Stimulated activated CD8-positive, alpha-beta memory T cell treated with anti-CD3 and anti-CD28 coated beads, Interleukin-15, amount 100 ng/mL, for 4 hours (primary cell): ENCODE measurements at places on chromosomes 1 and 21.

GRCh38 chr1:192159014-192159413, 752 bp downstream of the RGS18 start:
- no peak for DNase-seq

GRCh38 chr1:20312310-20312709, 21.6 kb downstream of the VWA5B1 start:
- DNase-seq: no peak

DNA sequence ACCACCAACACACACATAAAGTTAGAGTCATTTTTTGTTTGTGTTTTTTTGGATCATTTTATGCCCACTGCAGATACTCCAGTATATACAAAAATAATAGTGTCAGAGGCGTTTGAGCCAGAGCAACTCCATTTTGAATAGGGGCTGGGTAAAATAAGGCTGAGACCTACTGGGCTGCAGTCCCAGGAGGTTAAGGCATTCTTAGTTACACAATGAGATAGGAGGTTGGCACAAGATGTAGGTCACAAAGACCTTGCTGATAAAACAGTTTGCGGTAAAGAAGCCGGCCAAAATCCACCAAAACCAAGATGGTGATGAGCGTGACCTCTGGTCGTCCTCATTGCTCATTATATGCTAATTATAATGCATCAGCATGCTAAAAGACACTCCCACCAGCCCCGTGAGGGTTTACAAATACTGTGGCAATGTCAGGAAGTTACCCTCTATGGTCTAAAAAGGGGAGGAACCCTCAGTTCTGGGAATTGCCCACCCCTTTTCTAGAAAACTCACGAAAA, 40.6 kb downstream of the GJA5 start:
- no peak for DNase-seq

DNA sequence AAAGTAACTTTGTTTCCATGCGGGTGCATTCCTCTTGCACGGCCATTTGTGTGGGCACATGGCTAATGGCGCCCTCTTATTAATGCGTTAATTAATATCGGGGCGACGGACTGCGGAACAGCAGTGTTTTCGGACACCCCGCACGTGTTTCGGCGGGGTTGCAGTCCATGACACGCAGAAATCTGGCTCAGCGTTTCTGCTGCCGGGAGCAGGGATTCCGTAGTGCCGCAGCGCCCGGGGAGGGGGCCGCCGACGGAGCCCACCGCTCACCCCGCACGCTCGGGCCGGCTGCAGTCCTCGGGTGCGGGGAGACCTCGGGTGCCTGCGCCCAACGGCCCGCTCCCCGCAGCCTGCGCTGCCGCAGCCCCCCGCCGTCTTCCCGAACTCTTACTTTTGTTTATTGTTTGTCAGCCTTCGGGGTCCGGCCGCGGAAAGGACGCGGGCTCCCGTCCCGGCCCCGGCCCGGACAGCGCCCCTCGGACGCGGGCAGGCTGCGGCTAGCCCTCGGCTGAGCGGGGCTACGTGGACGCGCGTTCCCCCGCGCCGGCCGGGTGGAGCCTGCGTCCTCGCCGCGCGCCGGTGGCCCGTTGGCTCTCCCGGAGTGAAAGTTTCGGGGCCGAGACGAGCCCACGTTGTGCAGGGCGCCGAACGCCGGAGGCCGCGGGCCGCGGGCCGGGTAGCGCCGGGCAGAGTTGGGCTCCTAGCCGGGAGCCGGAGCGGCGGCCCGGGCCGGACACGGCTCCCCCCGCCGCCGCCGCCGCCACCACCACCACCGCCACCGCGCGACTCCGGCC, 849 bp downstream of the NFIA start:
- DNase-seq: no peak

GRCh38 chr1:10050611-10051010, 17.9 kb downstream of the UBE4B start:
- no peak for DNase-seq

- DNase-seq: no peak
These were observed 1.5 kb upstream of the GJB3 start for GRCh38 chr1:34779526-34779925.

GRCh38 chr1:87513966-87514660, 185.4 kb downstream of the LMO4 start:
- no peak for DNase-seq

DNA sequence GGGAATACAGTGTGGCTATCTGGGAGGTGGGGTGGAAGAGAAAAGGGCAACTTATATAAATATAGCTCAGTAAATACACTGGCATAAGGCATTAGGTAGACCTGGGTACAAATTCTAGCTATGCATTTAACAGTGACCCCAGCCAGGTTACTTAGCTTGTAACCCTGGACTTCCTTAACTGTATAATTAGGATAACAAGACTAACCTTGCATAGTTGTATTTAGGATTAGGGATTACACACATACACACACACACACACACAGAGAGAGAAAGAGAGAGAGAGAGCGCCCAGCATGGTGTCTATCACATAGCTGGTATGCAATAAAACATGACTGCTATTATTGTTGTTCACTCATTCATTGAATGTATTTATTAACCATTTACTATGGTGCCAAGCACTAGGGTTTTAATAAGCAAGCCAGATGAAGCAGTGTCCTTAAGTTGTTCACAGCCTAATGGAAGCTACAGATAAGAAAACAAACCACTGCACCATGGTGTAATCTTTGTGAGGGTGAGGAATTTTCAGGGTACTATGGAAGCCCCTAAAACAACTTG, 251.4 kb downstream of the ZNF648 start:
- DNase-seq: no peak

DNA sequence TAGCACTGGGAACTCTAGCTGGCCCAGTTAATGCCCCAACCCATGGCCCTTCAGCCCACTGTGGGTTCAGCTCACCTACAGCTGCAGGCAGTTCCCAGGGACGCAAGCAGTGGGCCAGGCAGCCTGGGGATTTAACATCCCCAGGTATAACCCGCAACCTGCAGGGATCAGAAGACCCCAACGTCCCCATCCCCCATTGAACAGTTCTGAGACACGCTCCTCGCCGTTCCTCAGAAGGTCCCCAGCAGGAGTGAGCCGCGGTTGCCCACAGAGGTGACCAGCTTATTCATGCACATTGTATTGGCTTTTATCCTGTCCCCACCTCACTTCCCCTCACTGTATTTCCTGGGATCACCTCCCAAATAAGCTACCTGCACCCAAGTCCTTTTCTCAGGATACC, 5.0 kb upstream of the MATN1 start:
- no peak for DNase-seq

- no peak for DNase-seq
These were observed 57.9 kb upstream of the QSOX1 start for GRCh38 chr1:180096584-180097325.

DNA sequence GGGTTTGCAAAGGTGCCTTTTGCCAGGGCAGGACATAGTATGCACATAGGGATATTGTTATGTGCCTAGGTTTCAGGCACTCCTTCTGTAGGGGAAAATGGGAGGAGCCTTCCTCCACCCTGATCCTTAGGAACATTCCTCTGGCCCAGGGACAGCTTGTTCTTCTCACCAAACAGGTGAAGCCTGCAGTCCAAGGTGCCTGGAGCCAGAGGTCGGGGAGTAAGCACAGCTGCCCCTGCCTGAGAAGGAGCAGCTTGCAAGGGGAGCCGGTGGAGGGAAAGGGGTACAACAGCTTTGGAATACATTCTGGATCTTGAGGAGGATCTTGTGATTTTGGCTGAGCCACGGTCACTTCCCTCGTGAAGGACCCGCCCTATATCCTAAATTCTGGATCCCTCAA, 82.4 kb upstream of the CD1D start:
- no peak for DNase-seq

- DNase-seq: no peak
These were observed 1.7 kb downstream of the LIN28A start for GRCh38 chr1:26412180-26412840.

- no peak for DNase-seq
These were observed 1.7 kb upstream of the KIFAP3 start for GRCh38 chr1:170076199-170076598.

- no peak for DNase-seq
These were observed 19.7 kb downstream of the BTG2 start for GRCh38 chr1:203325026-203325417.

DNA sequence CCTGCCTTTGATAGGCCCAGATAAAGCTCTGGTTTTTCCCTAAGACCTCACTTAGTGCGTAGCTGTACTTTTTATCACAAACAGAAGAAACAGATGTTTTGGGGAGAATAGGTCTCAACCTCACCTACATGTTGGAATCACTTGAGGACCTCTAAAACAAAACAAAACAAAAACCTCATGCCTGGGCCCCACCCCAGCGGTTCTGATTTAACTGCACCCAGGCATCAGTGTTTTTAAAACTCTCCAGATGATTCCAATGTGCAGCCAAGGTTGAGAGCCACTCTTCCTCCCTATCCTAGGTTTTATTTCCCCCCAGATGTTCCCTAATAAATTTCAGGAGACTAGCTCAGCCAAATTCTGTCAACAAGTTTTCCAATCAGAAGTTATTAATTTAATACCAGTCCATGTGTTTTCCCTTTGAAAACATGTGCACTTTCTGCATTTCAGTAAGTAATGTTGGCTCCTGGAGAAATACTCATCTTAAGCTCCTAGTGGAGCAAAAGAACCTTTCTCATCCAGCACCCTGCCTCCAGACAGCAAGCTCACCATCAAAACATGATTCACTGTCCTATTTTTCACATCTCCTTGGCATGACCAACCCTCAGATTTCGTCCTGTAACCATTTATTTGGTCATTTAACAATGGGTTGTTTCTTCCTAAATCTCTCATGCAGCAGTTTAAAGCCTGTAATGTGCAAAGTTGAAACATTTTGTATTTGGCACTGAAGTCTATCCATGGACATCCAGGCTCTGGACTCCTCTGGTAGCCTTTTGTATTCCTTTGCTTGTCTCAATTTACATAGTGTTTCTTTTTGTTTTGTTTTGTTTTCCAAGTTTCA, 27.5 kb downstream of the LRRC8C start:
- DNase-seq: no peak
